ENCODE measurements at places on chromosomes 3 and 15. TPM values are rescaled to one million over a fixed set of nuclear protein-coding genes. Genes with fewer than 3 reads are reported as not detected.
A peak's percentile ranks its signal among the peaks of the same experiment; 100 is the strongest.

DNA sequence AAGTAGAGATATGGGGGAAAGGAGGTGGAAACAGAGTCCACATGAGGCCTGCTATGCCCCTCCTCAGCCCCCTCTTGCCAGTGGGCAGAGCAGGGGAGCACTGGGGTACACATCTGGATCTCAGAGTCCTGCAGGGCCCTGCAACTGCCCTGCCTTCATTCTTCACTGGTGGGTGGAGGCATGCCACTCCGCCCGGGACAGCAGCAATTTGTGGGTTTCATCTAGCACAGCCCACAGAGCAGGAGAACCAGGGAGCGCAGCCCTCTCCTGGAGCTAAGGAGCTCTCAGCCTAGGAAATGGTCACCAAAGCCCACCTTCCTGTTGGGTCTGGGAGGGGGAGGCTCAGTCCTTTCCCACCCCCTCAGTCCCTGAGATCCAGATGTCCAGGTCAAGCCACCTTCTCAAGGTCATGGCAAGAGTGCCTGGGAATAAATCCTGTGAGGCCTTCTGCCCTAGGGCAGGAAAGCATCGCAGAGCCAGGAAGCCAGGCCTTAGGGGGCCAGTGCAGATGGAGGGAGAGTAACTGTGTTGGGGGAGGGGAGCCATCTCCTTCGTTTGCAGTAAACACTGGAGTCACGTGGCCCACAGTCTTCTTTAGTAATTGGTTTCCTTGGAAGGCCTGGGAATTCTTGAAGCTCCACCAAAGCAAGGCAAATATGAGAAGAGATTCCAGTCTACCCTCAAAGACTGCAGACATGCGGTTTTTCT, 31.0 kb downstream of the ANP32A start:
- DNase-seq: peak; percentile 48
- H3K4me3 ChIP-seq: no peak overlapping the region
- peak overlapping the region; percentile 70 for H3K27ac ChIP-seq

DNA sequence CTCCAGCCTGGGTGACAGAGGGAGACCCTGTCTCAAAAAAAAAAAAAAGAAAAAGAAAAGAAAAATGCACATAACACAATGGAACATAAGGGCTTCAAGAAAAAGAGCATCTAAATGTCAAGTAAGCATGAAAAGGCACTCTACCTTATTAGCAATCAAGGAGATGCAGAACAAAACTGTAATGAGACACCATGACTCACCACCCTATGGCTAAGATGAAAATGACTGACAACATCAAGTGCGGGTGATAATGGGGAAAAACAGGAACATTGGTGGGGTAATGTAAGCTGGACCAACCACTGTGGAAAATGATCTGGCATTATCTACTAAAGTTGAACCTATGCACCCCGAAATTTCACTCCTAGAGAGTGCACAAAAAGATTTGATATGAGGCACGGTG, 19.6 kb upstream of the NSMCE3 start:
- no peak overlapping the region for H3K4me3 ChIP-seq
- H3K27me3 ChIP-seq: no peaks in the 10 kb centered on the region
- no peak for DNase-seq
- H3K36me3 ChIP-seq: no peaks in the 10 kb centered on the region
- no peaks in the 10 kb centered on the region for H3K4me1 ChIP-seq

- no peak overlapping the region for H3K27ac ChIP-seq
- H3K36me3 ChIP-seq: no peaks in the 10 kb centered on the region
- H3K27me3 ChIP-seq: no peaks in the 10 kb centered on the region
Measured at GRCh38 chr15:70559265-70560239, 203.8 kb downstream of the UACA start.

DNA sequence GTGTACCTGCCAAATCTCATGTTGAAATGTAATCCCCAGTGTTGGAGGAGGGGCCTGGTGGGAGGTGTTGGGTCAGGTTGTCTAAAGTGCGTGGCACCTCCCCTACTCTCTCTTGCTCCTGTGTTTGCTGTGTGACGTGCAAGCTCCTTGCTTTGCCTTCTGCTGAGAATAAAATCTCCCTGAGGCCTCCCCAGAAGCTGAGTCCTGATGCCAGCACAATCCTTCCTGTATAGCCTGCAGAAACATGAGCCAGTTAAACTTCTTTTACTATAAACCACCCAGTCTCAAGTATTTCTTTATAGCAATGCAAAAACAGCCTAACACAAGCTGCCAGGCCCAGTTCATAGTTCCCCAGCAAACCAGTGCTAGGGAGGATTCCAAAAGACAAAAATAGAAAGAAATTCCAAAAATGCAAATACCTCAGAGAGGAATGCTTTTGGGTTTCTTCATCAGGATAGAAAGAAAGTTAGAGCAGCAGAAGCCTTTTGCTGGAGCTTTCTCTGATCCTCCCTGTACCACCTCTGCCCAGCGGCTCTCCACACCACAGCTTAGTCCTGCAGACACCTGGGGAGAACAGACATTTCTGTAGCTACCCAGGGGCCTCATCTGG, 25.9 kb upstream of the CDV3 start:
- no peaks in the 10 kb centered on the region for H3K27me3 ChIP-seq
- DNase-seq: no peak

- H3K4me3 ChIP-seq: no peak overlapping the region
- peaks cover 40% of the 10 kb centered on the region for H3K4me1 ChIP-seq
- H3K27me3 ChIP-seq: no peaks in the 10 kb centered on the region
- no peaks in the 10 kb centered on the region for H3K36me3 ChIP-seq
Measured at GRCh38 chr3:25785826-25786225, 2.6 kb upstream of the NGLY1 start.

- no peak overlapping the region for H3K27ac ChIP-seq
- H3K4me3 ChIP-seq: no peak overlapping the region
- DNase-seq: no peak
- no peaks in the 10 kb centered on the region for H3K27me3 ChIP-seq
Measured at GRCh38 chr3:111808439-111808838, 50.6 kb upstream of the PHLDB2 start.

GRCh38 chr15:37019479-37020433, 80.6 kb downstream of the MEIS2 start:
- no peaks in the 10 kb centered on the region for H3K36me3 ChIP-seq
- peaks cover 5% of the 10 kb centered on the region for H3K4me1 ChIP-seq
- peak overlapping the region; percentile 74 for H3K27ac ChIP-seq
- H3K4me3 ChIP-seq: peak overlapping the region; percentile 13

DNA sequence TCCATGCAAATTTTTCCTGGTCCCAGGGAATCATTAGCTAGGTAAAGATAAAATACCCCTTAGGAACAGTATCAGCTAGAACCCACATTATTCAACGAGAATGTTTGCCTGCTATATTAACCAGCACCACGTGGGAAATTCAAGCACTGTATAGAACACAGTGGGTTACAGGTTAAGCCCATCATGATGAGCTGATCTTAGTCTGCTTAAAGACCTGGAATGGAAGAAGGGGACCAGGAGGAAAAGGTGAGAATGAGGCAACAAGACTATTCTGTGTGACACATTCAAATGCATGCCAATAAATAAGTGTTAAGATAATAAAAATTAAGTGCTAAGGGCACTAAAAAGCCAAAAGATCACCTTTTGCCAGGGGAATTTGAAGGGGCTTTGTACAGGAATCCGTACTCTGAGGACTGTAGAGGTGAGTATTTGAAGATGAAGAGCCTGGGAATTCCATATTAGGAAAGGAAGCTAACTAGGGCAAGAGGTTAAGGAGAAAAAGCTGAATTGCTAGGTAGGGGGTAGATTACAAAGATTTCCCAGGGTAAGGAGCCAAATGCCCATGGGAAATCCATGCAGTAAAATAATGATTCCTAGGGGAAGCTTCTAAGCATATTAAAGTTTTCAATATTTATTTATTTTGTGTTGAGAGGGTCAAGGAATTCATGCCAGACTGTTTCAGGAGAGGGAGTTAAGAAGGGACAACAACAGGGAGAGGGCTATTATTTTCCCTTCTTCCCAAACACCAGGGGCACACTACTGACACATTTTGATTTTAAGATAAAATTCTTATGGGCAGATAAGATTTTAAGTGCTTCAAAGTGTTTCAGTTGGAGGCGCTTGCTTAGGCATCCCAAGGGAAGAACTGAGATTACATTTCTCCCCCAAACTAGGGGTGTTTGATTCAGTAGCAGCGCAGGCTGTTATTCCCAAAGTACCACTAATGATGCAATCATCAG, 2.3 kb upstream of the MED12L start:
- H3K27ac ChIP-seq: no peak overlapping the region
- peaks cover 6% of the 10 kb centered on the region for H3K4me1 ChIP-seq
- H3K27me3 ChIP-seq: no peaks in the 10 kb centered on the region
- DNase-seq: no peak

DNA sequence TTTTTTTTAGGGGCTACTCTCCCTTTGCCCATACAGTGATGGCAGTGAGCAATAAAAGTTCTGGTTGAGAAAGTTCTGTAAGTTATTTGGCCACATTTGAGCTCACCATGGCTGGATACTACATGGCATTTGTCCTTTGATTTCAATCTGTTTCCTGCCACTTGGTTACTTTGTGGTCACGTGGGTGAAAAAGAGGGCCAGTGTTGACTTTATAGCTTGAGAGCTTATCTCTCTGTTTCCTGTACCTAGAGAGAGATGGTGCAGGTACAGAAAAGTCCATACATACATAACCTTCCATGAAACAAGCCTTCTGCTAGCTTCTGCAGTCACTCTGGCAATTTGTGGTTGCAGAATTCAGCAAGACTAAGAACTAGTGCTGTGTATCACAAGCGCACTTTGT, 23.4 kb upstream of the MECOM start:
- no peak overlapping the region for H3K4me3 ChIP-seq
- no peaks in the 10 kb centered on the region for H3K36me3 ChIP-seq
- H3K27me3 ChIP-seq: no peaks in the 10 kb centered on the region
- no peak overlapping the region for H3K27ac ChIP-seq

GRCh38 chr15:70037292-70037640, 60.5 kb downstream of the TLE3 start:
- H3K4me3 ChIP-seq: no peak overlapping the region
- peaks cover 10% of the 10 kb centered on the region for H3K4me1 ChIP-seq
- H3K27ac ChIP-seq: no peak overlapping the region
- peaks cover 18% of the 10 kb centered on the region for H3K27me3 ChIP-seq
- no peaks in the 10 kb centered on the region for H3K36me3 ChIP-seq

DNA sequence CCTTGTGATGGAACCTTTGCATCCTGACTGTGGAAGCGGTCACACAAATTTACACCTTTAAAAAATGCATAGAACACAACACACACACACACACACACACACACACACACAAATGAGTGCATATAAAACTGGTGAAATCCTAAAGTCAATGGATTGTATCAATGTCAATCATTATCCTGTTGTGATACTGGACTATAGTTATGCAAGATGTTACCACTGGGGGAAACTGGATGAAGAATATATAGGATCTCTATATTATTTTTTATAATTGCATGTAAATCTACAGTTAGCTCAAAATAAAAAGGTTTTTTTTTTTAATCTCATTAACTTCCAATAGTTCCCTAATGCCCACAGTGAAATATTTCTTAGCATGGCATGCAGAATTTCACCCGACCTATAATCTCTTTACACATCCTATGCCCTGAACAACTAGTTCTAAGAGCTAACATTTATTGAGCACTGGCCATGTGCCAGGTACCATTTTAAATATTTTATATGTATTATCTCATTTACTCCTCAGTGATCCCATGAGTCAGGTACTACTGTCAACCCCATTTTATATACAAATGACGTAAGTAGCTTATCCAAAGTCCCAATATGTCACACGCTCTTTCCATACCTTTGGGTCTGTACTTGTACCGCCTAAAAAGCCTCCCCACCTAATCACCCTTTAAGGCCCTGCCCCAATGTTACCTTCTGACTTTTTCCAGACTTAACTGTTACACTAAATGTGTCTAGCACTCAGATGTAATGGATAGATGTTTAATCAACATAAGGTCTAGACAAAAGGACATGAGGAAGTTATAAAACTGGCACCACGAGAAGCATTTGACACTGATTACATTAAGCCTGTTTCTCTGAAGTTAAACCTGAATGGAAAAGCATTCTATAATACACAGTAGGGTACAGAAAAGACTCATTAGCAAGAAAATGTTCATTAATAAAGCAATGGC, 5.5 kb downstream of the ABCC5 start:
- H3K27ac ChIP-seq: no peak overlapping the region
- peaks cover 12% of the 10 kb centered on the region for H3K4me1 ChIP-seq
- H3K4me3 ChIP-seq: peak overlapping the region; percentile 18
- DNase-seq: no peak
- H3K36me3 ChIP-seq: peaks cover 49% of the 10 kb centered on the region

DNA sequence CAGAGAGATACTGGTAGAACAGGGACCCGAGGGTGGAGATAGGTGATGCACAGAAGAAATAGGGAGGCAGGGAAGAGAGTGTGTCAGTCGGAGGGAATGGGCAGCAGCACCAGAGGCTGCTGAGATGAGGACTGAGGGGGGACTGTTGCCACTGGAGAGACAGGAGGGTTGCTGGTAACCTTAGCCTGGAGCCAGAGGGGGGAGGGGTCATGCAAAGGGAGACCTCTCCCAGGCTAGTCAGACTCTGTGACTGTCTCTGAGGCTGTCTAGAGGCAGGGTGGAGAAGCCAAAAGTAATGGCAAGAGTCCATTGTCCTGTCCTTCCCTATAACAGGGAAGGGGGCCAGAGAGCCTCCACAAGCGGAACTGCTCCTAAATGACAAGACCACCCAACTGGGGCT, 2.1 kb upstream of the DLEC1 start:
- H3K27me3 ChIP-seq: no peaks in the 10 kb centered on the region
- peaks cover 6% of the 10 kb centered on the region for H3K4me1 ChIP-seq
- no peak overlapping the region for H3K27ac ChIP-seq

GRCh38 chr3:105823149-105823867, 45.5 kb downstream of the CBLB start:
- H3K4me3 ChIP-seq: no peak overlapping the region
- H3K36me3 ChIP-seq: no peaks in the 10 kb centered on the region
- peak overlapping the region; percentile 76 for H3K27ac ChIP-seq
- H3K27me3 ChIP-seq: no peaks in the 10 kb centered on the region
- H3K4me1 ChIP-seq: peaks cover 73% of the 10 kb centered on the region
- DNase-seq: no peak

The SLC12A1 gene
- total RNA-seq: not detected

The GRIP2 gene
- 36.6 TPM for total RNA-seq

The SEMA3F gene
- 11.9 TPM for total RNA-seq

The RTP4 gene
- 1.8 TPM for total RNA-seq

The PPM1L gene
- total RNA-seq: 37.4 TPM

The PRICKLE2 gene
- total RNA-seq: 11.7 TPM

The GOLGA6L4 gene
- 1.8 TPM for total RNA-seq

The CPN2 gene
- total RNA-seq: 4.5 TPM

The TNFSF10 gene
- total RNA-seq: 21.9 TPM
